ENCODE measurements at places on chromosomes 11 and 22.

- DNase-seq = no peak
These were observed 14.5 kb downstream of the CDON start for GRCh38 chr11:126048197-126048596.

DNA sequence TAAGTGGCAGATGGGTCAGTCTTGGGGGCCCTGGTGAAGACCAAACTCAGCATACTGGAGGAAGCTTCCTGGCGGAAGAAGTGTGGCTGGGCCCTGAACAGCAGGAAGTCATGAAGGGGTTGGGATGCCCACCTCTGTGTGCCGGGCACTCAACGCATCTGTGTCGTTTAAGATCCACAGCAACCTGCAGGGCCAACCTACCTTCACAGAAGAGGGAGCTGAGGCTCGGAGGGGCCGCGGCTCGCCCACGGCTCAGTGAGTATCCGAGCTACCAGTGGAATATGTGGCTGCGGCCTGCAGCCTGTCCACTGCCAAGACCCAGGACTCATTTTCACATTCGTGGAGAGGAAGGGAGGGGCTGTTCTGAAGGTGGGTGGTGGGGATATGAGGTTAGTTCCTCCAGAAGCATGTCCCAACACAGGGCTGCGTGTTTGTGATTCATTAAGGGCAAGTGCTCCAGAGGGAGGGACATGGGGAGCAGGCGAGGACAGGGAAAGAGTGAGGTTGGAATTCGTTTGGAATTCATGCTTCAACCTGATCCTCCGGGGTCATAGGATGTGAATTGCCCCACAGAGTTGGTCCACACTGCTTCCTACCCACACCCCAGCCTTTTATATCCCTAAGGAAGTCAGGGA, 99.6 kb downstream of the MPPED1 start:
- no peak for DNase-seq

DNA sequence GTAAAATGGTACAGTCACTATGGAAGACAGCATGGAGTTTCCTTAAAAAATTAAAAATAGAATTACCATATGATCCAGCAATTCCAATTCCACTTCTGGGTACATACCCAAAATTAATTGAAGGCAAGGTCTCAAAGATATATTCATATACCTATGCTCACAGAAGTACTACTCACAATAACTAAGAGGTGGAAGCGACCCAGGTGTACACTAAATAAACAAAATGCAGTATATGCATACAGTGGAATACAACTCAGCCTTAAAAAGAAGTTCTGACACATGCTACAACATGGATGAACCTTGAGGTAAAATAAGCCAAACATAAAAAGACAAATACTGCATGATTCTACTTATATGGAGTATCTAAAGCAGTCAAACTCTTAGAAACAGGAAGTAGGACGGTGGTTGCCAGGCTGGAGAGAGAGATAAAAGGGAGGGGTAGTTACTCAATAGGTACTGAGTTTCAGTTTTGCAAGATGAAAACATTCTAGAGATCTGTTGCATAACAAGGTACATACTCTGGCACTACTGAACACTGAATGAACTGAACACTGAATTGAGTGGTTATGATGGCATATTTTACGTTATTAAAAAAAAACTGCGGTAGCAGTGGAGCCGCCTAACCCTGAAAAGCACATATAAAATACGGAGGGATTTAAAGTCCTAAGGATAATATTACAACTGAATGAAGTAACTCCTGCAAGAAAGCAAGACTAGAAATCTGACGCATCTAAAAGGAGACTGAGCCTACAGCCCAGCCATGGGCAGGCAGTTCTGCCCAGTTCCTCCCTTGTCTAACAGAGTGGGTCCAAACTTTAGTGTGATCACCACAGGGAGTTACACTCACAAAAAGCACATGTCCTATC, 12.8 kb downstream of the DGCR2 start:
- DNase-seq = peak; percentile 24

- DNase-seq = no peak
These were observed 5.2 kb upstream of the AMOTL1 start for GRCh38 chr11:94762995-94763394.

- no peak for DNase-seq
These were observed 802.3 kb downstream of the CNTN5 start for GRCh38 chr11:99822846-99823565.

DNA sequence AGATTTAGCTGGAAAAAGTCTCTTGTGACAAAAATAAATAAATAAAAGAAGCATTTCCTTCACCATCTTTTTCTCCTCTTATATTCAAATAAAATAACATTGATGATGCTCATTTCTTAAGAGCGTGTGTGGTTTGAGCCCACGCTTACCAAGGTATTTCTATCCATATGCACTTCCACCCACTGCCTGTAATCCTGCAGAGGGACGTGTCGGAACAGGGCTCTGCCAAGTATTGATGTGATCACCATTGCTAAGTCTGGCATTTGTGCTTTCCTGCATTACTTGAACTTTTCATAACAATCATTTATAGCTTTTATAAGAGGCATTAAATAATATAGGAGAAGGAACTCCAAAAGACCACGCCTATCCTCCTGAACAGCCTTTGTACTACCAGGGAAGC, 107.6 kb downstream of the SHANK2 start:
- DNase-seq = no peak

- DNase-seq = no peak
These were observed 76.2 kb downstream of the KCNC1 start for GRCh38 chr11:17810746-17811145.

DNA sequence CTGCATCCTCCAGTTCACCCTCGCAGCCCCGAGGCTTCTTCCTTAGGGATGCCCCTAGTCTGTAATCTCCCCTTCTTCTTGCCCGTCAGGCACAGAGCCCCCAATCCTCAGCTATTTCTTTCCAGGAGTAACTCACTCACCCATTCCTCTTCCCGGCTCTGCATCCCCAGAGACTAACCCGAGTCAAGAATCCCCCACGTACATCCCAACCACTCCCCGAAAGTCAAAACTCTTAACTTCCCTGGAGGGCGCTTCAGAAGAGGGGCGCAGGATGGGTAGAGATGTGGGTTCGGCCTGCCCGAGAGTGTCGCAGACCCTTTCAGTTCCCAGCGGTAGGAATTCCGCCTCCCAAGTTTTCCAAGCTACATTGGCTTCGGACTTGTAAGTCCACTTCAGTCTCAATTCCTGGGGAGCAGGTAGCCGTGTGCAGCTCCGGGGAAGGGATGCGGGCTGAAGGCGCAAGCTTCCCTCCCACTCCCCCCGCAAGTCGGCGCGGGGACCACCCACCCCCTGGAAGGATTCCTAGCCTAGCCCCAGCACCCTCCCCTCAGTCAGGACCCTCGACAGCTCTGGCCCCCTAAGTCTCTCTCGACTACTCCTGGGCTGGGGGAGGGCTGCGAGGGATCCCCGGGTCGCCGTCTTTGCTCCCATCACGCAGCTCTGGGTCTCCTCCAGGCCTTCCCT, 871 bp downstream of the BDNF start:
- no peak for DNase-seq
